ENCODE measurements at places on chromosomes 5 and 9.

DNA sequence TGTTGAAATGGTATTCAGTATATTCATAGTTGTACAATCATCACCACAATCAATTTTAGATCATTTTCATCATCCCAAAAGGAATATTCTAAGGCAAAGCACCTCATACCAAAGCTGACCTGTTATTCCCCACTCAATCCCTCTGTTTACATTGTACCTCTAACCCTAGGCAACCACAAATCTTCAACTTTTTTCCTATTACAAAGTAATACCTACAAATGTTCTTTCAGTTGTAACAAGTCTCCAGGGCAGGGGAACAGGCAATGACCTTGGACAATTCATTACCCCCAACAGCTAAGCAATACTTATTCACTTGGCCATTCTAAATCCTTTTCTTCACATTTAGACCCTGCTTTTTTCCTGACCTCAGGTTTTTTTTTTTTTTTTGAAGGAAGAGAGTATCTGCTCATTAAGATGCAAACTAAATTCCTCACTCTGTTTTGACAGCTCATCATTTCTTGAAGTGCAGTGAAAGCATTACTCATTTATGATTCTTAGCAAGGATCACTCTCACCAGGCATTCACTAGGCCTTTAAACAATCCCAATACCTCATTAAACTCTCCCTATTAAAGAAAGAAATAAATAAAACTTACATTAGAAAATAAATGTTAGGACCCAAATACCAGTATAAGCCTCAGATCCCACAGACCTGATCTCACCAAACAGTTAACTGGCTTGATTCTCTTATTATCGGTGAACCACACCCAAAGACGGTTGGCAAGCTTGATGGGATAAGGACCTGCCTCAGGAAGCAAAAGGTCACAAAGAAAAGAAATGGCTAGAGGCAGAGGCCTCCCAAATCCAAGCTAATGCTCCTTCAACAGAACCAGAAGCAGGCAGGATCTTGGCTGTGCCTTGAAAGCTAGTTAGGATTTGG lies 15.3 kb downstream of the MTMR12 start:
- DNase-seq = no peak

GRCh38 chr9:84922051-84922450 lies 252.5 kb downstream of the NTRK2 start:
- DNase-seq = no peak

- no peak for DNase-seq
These were observed 27.4 kb upstream of the CEP120 start for GRCh38 chr5:123450640-123451039.

DNA sequence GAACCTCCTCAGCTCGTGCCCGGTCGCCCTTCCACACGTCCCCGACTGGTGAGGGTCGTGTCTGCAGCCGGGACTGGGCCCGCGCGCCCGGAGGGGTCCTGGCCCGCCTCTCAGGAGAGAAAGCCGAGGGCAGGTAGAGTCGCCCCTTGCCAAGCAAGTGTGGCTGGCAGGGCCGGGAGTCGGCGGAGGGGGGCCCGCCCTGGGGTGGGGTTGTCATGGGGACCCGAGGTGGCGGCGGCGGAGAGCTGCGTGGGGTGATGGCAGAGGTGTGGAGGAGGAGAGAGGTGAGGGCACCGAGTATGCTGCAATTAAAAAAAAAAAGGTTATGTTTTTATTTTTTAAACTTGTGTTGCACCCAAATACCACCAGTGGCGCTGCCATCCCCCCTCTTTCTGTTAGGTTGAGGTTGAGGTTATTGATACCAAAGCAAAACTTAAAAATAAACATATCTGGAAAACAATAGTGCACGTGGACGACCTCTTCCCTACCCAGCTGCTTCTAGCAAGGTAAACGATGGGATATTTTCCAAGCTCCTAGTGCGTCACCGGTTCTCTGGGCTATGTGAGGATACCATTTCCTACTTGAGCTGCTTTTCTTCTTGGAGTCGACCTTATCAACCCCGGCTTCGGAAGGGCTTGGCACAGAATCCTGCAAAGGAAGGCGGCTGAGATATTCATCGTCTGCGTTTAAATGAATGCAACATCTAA lies 660 bp downstream of the SCAMP1 start:
- peak; percentile 50 for DNase-seq

- DNase-seq = peak; percentile 80
These were observed 59.0 kb downstream of the MAP1B start for GRCh38 chr5:72166070-72166979.
